ENCODE measurements at places on chromosomes 1 and 21.
A peak's percentile ranks its signal among the peaks of the same experiment; 100 is the strongest.

DNA sequence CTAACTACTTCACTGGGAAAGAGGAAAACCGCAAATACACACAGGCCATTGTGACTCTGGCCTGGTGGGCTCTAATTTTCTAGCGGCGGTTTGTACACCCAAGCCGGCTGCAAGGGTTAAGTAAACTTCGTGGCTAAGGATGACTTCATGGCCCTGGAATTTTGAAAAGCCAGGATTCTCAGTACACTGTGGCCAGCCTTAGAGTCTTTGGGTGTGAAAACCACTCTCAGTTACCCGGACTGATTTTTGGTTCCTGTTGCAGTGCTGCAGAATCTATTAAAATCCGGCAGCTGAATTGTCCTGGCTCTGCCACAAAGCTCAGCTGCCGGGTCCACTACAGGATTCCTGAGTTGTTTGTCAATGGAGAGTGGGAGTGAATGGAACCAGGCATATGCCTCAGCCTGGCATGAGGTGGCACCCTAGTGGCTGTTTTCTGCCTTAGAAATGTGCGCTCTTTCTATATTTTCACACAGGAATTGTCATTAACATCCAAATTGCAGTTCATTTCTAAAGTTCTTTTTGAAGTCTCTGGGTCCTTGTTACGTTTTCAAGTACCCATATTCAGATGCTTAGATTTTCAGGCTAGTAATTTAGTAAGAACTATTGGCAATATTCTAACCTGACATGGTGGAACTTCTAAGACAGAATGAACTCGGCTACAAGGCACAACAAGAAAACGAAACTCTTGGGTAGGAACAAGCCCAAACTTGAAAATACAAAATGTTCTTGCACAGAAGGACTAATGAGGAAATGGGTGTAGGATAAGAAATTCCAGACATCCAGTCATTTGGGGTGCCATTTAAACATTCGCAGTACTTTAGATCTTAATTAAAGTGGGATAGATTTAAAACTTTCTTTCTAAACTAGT is 255.9 kb downstream of the NFIA start:
- DNase-seq = peak; percentile 97

GRCh38 chr1:46199233-46199749 is 1.1 kb upstream of the POMGNT1 start:
- no peak for DNase-seq

DNA sequence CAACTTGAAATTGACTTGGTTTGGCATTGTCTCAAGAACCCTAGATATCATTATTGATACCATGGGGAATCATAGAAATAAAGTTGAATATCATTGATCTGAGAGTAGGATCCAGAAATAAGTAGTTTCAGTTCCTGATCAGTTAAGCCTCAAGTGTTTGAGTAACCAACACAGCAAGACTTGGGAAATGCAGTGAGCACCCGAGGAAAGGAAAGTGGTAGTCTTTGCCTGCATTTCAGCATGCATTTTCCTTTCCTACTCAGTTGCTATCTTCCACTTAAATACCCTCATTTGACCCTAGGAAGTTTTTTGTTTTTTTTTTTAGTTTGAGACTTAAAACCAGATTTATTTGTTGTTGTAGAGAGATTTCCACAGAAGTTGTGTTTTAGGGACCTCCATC is 18.9 kb downstream of the CLEC20A start:
- DNase-seq = no peak

- no peak for DNase-seq
Observed at GRCh38 chr1:156157966-156158365, 4.6 kb downstream of the SEMA4A start.

GRCh38 chr1:238005116-238005515 is 114.4 kb upstream of the ZP4 start:
- DNase-seq = no peak

- peak; percentile 40 for DNase-seq
Observed at GRCh38 chr1:15684468-15685291, 560 bp downstream of the PLEKHM2 start.

DNA sequence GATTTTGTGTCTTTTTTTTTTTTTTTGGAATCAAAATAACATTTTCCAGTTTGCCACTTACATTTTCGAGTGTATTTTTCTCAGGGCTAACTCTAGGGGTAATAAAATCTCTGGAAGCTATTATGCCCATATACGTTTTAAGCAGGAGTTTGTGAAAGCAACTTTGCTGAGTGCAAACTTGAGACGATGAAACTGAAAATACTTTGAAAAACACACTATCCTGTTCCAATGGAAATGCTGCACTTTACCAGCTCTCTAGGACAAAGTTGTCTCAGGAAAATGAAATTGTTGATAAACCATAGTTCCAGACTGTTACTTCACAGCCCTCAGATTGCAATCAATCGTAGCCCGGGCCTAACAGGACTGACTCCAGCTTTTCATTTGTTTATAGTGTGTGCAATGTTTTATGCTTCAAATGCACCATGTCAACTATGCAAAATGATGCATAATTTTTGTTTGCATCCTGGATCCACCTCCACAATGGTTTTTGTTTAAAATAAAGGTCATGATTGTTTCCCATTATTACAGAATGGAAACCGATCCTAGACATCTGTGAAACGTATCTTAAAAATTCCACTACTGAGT is 220.6 kb upstream of the PKN2 start:
- no peak for DNase-seq

- no peak for DNase-seq
Observed at GRCh38 chr1:174209347-174210187, 50.2 kb downstream of the RABGAP1L start.

DNA sequence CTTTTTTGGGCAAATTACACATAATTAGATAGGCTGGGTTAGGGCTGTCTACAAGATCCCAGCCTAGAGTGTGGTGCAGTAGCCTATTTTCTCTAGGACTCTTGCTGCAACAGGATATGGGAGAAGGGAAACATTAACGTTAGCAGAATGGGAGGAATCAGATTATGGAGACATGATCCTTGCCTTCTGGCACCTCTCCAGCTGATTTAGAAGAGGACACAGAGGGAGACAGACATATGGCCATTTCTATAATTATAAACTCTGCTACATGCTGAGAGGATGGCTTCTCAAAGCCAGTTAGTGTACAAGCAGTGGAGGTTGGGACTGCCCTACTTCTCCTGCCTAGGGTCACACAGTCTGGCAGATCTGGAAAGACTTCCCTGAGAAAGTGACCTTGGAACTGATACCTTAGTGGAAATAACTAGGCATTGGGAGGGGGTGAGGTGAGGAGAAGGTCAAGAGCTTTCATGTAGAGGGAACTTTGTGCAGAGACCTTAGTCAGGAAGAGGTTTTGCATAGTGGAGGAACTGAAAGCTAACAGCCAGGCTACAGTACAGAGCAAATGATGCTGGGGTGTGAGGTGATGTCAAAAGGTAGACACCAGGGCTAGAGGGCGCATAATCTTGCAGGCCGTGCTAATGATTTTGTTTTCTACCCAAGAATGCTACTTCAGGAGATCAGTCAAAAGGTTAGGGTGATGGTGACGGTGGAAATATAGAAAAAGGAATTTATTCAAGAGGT is 1.2 kb upstream of the CD1D start:
- DNase-seq = no peak

DNA sequence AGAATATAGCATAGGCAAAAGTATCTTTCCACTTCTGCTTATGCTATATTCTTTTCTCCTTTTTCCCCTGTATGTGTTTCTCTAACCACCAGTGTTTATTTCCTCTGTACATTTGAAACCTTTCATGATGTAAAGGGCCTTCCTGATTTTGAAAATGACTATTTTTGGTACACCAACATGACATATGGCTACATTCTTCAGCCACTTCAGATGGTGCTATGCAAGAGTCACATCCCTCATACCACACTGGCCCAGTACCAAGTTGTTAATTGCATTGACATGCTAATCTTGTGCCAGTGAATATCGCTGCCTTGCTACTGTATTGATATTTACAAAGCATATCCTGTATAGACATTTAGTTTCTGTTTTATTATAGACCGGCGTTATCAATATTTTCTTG is 408.7 kb downstream of the NCAM2 start:
- DNase-seq = no peak

DNA sequence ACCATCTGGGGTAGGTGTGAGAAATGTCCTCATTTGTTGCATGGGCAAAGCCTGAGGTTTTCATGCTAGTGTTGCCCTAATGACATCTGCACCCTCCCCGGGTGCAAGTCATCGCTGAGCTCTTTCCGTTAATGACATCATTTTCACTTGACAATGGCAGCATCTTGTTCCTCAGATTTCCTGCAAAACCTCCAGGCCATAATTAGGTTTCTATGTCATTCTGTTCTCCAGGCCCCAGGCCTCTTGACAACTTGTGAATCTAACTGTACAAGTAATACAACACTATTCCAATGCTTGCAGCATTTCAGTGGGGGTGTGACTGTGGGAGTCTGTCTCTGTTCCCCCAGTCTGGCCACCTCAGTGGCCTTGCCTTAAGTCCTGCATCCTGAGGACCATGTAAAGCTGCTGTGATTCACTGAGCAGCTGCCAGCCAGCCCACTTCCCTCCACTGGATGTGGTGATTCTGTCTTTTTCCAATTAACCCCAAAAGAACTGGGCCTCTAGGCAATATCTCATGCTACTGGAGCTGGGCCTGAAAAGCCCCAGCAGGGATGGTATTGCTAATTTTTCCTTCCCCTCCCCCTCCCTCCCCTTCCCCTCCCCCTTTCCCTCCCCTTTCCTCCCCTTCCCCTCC is 22.8 kb downstream of the RAB7B start:
- peak; percentile 32 for DNase-seq

DNA sequence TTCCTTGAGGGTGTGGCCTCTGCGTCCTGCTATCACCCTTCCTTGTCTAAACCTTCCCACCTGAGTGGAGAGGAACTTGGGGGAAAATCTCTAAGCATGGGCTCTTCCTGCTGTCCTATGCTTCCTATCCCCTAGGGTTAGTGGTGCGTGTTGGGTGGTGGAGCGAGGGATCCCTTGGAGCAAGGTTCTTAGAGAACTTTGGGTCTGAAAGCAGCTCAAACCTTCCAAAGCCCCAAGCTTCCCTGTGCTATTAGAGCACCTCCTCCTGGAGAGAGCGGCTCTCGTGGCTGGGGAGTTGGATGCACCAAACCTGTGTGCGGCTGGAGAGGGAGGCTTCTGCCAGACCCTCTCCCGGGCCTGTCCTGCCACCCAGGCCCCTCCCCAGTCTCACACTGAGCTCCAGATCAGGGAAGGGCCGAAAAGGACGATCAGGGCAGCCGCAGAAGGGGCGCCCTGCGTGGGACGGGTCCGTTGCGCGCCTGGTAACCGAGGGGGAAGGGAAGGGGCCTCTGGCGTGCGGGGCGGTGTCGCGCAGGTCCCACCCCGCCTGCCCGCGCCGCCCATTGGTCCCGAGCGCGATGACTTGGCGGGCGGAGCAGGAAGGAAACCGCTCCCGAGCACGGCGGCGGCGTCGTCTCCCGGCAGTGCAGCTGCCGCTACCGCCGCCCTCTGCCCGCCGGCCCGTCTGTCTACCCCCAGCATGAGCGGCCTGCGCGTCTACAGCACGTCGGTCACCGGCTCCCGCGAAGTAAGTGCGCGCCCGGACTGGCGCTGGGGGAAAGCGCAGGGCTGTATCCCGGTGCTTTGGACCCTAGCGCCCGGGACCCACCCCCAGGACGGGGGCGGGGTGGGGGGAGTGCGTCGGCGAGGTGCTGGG is at the start of gene SH3BGRL3:
Gene SH3BGRL3, plus strand, starts transcription at position 631 of the 877 bp plus-strand sequence. Its CDS starts 70 bp downstream, at position 701.
- DNase-seq = peak; percentile 91

DNA sequence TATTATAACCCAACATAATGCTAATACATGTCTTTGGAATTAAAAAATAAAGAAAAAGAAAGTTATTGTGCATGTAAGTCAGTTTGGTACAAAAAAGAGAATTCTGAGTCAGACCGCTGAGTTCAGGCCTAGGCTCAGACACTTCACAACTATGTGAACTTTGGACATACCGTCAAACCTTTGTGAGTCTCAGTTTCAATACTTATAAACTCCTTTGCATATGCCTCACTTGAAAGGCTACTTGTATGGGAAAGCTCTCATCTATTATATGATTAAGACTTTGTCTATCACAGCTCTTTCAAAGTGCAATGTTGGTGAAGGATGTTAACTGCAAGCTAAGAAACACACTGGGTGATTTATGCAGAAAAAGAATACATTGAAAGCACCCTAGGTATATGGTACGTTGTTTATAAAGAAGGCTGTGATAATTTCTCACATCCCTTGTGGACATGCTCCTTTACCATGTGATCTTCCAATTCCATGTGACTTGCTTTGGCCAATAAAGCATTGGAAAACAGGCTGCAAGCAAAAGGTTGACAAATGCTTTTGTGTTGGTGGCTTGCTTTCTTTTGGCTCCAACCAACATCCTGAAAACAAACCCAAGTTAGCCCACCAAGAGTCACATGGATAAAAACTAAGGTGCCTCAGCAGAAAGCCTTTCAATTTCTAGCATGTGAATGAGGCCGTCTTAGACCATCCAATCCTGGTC is 49.6 kb downstream of the INTS7 start:
- no peak for DNase-seq

DNA sequence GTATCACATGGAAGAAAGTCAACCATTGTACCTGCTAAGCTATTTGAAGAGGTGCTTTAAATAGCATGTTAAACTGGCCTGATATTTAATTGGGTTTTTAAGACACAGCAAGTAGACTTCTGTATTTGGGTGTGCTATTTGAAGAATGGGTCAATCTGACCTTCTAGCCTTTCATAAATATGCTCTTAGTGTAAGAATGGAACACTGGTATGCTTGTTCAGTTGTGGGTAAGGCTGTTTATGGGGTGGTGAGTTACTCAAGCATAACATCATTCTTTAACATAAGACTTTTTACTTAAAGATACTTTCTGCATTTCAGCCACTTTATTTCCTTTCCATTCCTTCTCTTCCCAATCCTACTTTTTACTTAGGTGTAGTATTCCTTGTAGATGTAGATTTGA is 21.4 kb downstream of the AHCYL1 start:
- DNase-seq = no peak

DNA sequence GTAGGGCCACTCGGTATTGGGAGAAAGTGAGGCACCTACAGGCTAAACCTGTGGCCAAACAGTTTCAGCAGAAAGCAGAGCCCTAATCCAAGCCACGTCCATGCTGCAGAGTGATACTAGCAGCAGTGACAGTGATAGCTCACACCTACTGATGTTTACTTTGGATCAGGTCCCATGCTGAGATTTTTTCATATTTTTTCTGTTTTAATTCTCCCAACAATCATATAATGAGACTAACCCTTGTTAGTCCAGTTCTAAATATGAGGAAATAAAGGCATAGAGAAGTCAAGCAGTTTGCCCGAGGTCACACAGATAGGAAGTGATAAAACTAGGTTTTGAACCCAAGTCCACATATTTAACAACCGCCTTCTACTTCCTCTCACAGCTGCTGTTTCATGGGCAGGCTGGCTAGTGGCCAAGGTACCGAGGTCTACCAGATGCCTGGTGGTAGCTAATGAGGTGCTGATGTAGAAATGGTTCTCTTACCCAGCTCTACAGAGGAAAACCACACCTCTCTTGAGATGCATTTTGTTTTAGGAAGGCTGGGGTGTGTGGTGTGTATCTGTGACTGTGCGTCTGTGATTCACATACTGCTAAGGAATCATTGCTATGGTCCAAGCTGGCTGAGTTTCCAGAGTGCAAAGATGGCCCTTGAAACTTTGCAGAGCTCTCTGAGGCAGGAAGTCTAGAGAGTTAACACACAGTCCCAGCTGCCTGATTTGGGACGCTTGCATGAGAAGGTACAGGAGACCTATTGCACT is 80.3 kb upstream of the ARTN start:
- DNase-seq = peak; percentile 94
